ENCODE measurements at places on chromosomes 5 and 9.

DNA sequence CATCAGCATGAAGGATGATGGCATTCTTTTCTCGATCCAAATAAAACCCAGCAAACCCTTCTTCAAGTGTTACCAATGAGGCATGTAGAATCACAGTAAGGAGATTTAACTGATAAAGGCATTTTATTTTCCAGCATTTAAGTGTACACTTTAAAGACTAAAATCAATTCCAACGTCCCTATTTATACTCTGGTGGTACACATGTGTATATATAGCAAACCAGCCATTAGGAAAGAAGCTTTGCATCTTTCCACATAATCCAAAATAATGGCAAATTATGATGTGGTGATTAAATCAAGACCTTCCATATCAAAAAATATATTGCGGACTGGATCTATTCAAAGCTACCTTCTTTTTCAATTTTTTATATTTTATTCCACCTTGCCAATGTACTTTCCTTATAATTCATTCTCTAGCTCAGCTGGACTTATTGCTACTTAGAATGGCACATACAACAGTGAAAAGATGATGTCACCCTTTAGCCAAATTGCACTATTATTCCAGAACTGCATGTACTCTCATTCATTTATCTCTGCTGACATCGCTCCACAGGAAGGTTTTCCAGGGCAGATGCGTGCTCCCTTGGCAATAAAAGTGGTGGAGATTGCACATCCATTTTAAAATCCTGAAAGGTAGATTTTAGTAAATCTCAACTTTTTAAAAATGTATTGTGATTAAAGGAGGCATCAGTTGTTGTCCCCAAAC, 63.3 kb upstream of the SLC30A5 start:
- DNase-seq, result no peak

- DNase-seq, result no peak
These were observed 53.4 kb downstream of the GNAQ start for GRCh38 chr9:77978086-77978781.

DNA sequence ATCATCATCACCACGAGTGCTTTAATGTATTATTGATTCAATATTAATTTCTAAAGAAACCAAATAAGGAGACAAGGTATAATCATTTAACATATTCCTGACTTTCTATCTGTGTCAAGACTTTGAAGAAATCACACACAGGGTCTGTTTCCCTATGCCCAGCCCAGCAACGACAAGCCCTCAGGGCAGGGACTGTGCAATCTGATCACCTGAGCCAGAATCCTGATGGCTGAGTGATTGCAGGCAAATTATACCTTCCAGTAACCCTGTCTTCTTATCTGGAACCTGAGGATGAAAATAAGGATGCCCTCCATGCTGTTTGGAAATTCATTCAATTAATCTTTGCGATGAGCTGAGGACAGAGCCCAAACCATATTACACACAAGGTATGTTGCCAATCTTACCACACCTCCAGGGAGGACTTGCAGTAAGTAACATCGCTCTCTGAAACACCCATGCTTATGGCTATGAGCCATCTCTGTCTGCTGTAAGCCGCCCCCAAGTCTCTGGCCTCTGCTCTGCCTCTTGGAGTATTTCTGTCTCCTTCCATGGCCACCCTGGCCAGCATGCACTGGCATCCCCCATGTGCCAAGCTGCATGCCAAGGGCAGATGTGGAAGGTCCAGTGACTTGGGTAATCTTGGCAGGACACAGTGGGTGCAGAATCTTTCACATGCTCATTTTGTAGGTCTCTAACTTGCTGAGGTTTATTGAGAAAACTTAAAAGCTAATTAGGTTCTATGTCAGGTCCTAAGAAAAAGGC, 10.6 kb downstream of the TAS2R1 start:
- DNase-seq, result no peak

- no peak for DNase-seq
These were observed 30.5 kb downstream of the GRIA1 start for GRCh38 chr5:153520952-153521351.

DNA sequence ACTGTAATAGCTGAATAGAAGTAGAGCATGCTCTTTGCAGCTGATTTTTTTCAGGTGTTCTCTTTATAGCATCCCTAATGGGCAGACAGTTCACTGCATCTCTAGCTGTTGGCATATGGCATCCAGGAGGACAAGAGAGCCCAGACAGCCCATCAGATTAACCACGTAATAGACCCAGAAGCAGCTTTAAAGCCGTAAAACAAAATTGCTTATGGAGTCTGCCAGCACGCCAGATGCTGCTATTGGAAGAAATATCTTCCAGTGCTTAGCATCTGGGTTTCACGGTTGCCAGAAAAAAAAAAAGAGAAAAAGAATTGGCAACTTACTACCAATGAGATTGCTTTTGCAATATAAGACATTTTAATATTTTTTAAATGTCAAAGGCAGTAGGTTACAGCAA, 869.4 kb upstream of the NUDT12 start:
- DNase-seq, result no peak

DNA sequence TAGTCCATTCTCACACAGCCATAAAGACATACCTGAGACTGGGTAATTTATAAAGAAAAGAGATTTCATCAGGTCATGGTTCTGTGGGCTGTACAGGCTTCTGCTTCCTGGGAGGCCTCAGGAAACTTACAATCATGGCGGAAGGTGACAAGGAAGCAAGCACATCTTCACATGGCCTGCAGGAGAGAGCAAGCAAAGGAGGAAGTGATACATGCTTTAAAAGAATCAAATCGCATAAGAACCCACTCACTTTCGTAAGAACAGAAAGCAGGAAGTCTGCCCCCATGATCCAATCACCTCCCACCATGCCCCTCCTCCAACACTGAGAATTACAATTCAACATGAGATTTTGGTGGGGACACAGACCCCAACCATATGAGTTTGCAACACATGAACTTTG, 5.1 kb upstream of the FBXO38 start:
- no peak for DNase-seq

DNA sequence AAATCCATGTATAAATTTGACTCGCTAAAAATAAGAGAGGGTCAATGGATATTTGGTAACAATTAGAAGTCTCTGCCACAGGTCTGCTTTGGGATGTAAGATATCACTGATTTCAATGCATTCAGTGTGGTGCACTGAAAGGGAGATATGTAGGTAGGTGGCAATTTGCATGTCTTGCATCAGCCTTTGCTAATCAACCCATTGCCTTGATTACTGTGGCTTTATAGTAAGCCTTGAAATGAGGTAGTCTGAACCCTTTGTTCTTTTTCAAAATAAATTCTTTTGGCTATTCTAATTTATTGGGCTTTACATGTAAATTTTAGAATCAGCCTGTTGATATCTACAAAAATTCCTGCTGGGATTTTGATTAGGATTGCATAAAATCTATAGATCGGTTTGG, 15.8 kb upstream of the TBCA start:
- DNase-seq, result no peak

- no peak for DNase-seq
These were observed 103.7 kb upstream of the SELENOP start for GRCh38 chr5:42915306-42915866.

GRCh38 chr5:53041071-53041692, 52.0 kb downstream of the ITGA2 start:
- DNase-seq, result no peak

DNA sequence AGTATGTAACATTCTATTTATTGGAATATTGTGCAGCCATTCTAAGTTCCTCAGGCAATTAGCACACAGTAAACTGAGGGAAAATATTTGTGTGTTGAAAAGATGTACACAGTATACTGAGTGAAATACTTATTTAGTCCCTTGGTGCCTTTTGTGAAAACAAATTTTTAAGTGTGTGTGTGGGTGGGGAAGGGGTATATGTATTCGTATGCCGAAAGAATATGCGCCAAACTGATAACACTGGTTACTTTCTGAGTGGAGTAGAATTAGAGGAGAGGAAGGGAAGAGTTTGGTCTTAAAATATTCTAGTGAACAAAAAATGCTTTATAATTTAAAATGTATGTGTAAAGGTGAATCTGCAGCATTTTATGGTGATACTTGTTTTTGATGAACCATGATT, 3.1 kb downstream of the DCP2 start:
- no peak for DNase-seq

DNA sequence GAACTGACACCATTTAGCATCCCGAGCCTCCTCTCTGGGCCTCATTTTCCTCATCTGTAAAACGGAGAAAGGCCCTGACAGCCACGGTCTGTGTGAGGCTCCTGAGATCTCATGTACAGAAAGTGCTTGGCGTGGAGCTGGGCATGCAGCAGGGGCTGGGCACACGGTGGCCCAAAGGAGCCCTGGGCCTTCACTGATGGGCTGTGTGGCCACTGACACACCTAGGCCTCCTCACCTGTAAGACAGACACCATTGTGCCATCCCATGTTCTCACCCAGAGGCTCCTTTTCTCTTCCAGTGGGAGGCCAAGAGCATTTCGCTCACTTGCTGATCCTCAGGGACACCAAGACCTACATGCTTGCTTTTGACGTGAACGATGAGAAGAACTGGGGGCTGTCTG, 1.6 kb downstream of the ORM1 start:
- DNase-seq, result no peak

Measured in AG04449 (cell line).